Left lobe of liver (tissue), 2 donors: ENCODE measurements at places on chromosomes 1 and 21. TPM values are rescaled to one million over a fixed set of nuclear protein-coding genes. Genes with fewer than 3 reads are reported as not detected.

The SMCP gene
- total RNA-seq = not detected

The RAB7B gene
- total RNA-seq = 0.73 TPM

The RUNX3 gene
- total RNA-seq = 0.86 TPM

The GSTM4 gene
- 25.4 TPM for total RNA-seq

The HES3 gene
- total RNA-seq = not detected

The CASQ2 gene
- total RNA-seq = 0.13 TPM

The PRRX1 gene
- total RNA-seq = 0.15 TPM

The IGSF9 gene
- total RNA-seq = 17.0 TPM

The S100A1 gene
- total RNA-seq = 1.7 TPM
